ENCODE measurements at places on chromosomes 13 and 19.

- DNase-seq, result no peak
Measured at GRCh38 chr13:101576977-101577376, 124.5 kb downstream of the ITGBL1 start.

GRCh38 chr19:19427302-19427701, 21.8 kb downstream of the GATAD2A start:
- DNase-seq, result no peak

DNA sequence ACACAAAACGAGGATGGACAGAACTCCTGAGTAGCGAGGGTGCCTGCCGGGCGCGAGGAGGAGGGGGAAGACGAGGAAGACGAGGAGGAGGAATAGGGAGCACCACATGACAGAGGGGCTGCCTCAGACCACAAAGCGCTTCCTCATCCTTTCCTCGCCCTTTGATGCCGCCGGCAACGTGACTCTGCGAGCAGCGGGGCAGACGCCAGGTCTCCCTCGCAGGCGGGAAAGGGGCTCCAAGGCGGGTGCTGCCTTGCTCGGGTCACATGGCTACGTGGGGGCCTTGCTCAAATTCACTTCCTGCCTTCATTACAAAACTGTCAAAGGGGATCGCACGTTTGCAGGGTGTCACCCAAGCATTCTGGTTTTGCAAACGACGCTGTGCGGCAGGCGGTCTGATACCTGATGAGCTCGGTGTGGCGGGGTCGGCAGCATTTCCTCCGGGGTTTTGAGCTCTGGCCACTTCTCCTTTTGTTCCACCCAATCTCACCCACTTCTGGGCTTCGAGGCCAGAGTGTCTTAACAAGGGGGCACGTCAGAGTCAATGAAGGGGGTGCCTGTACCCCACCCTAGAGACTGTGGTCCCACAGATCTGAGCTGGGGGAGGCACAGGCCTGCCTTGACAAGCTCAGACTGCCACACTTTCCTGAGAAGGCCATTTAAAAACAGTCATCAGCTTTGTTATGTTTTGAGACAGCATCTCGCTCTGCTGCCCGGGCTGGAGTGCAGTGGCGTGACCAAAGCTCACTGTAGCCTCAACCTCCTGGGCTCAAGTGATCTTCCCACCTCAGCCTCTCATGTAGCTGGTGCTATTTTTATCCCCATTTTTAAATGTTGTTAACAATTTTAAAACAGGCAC, 14.9 kb downstream of the MAP2K2 start:
- DNase-seq, result no peak

DNA sequence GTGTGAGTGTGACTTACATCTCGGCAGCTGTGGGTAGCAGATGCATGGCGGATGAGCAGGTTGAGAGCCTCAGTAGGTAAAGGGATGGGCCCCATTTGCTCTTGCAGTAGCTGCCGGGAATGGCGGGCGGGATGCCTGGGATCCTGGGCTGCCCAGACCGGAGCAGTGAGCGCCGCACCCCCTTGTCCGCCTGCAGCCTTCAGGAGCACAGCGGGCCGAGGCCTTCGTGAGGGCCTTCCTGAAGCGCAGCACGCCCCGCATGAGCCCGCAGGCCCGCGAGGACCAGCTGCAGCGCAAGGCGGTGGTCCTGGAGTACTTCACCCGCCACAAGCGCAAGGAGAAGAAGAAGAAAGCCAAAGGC, 4.1 kb downstream of the POP4 start:
- DNase-seq, result no peak

- no peak for DNase-seq
Measured at GRCh38 chr13:90416519-90416918, 931.0 kb upstream of the MIR17HG start.

- no peak for DNase-seq
Measured at GRCh38 chr19:57905258-57905657, 11.1 kb downstream of the ZNF417 start.

- DNase-seq, result no peak
Measured at GRCh38 chr19:12603714-12604113, 6.9 kb downstream of the ZNF490 start.

GRCh38 chr19:29528946-29529645, 3.3 kb downstream of the VSTM2B start:
- no peak for DNase-seq

GRCh38 chr19:38975214-38975860, at the start of gene FBXO17:
Gene FBXO17 (minus strand): TSS chr19:38975742. CDS start chr19:38950319, 25,423 bp downstream.
- peak; percentile 29 for DNase-seq

Measured in progenitor cell of endocrine pancreas (in vitro differentiated cells).